Activated CD4-positive, CD25-positive, alpha-beta regulatory T cell treated with anti-CD3 and anti-CD28 coated beads, Interleukin-2, amount 50 U/mL, for 24 hours (primary cell): ENCODE measurements at places on chromosomes 6 and 20.

- ATAC-seq = no peak
Observed at GRCh38 chr6:12516070-12516469, 200.5 kb upstream of the PHACTR1 start.

GRCh38 chr6:1625794-1626435 is 16.2 kb downstream of the FOXC1 start:
- ATAC-seq = no peak

DNA sequence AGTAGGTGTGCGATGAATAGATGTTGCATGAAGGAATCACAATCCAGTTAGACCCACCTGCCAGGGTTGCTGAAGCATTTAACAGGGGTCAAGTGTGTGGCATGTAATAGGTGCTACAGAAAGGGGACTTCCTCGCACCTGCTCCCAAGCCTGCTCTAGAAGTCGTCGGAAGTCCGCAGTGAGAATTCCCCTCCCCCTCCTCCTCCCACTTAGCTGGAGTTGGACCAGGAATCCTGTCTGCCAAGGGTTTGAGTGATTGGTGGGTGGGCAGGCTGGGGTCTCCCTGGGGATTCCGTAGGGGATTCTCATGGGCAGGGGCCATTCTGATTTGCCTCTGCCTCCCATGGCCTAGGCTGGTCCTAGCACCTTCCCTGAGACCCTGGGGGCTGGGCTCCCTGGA is 10.3 kb downstream of the SCRT2 start:
- ATAC-seq = no peak

- no peak for ATAC-seq
Observed at GRCh38 chr6:43058531-43058930, 703 bp downstream of the MRPL2 start.

DNA sequence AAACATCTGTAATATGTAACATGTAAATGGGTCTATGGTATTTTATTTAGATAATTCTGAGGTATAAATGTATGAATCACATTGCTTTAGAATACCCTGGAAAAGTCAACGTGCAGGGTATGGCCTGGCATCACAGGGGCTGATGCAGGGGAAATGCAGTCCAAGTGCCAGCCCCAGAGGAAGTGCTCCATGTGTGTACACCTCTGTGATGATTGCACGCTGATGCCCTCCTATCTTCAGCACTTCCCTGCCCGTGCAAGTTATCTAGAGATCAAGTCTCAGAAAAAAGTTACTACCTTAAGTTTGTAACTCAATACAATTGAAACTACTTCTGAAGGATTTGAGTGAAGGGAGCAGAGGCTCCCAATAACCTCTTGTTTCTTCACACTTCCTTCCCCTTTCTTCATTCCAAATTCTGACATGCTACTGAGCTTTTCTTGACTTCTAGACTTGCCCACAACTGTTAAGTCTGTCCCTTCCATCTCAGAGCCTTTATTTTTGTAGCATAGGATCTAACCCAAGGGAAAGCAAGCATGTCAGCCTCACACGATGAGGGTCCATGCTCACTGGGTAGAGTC is 2.2 kb downstream of the SMLR1 start:
- ATAC-seq = no peak

- ATAC-seq = peak; percentile 84
Observed at GRCh38 chr20:25750765-25751696, 54.4 kb upstream of the ZNF337 start.

GRCh38 chr20:15162079-15162647 is 824.8 kb upstream of the FLRT3 start:
- ATAC-seq = no peak

GRCh38 chr6:16332175-16332542 is 93.8 kb downstream of the GMPR start:
- ATAC-seq = peak; percentile 98

DNA sequence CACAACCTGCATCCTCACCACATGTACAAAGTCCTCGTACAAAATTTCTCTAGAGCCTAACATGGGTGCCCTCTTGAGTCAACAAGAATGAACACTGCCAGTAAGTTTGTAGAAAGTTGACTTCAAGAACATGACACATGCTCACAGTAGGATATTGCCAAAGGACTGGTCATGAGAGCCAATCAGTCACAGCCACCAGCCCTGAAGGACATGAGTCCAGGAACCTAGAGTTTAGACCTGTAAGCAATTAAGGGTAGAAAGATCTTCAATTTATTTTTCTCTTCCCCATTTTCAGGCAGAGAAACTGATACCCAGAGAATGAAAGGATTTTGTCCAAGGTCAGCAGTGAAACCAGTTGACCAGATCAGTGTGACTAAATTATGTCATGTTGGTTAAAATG is 96.1 kb downstream of the MAFB start:
- ATAC-seq = no peak

DNA sequence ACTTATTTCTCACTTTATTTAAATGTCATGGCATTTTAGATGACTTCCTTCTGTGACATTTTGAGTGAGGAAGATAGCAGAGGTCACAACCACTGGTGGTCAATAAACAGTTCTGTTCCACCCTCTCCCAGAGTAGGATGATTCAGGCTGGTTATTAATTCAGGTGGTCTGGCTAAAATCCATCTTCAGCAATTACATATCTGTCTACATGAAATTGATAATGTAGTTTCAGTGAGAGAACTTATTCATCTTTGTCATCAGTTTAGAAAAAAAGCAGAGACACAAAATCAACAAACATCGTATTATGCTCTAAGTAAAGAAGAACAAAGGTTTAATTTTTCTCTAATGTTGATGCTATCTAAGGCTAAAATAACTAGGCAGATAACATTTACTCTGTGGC is 525.5 kb downstream of the TENT5A start:
- ATAC-seq = no peak

DNA sequence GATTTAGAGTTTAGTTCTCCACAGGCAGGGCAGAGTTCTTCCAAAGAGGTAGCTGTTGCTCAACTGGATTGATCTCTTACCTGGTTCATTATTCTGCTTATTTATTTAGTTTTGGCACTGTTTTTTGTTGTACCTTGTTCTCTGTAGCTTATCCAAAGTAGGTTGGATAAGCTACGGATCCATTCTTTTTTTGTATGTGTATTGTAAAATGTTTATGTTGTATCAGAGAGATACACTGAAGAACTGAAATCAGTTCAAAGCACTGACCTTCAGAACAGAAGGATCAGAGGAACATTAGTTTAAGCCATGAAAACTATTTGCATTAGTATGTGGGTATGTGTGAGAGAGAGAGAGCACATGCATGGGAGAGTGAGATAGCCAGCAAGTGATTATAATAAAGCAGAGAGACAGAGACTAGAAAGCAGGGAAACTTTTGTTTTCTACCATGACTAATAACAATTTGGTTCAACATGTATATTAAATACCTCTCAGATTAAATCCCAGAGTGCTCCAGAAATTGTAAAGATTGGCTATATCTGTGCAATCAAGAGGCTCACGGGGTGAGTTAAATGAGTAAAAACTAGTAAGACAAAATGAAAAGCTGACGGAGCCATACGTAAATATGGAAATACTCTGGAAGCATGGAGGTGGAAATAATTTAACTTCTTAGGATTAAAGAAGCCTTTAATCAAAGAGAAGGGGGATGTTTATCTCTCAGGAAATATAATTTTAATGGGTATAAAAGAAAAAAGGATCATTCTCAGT is 40.2 kb downstream of the ITCH start:
- ATAC-seq = no peak

GRCh38 chr20:12882832-12883506 is 125.8 kb upstream of the SPTLC3 start:
- no peak for ATAC-seq

DNA sequence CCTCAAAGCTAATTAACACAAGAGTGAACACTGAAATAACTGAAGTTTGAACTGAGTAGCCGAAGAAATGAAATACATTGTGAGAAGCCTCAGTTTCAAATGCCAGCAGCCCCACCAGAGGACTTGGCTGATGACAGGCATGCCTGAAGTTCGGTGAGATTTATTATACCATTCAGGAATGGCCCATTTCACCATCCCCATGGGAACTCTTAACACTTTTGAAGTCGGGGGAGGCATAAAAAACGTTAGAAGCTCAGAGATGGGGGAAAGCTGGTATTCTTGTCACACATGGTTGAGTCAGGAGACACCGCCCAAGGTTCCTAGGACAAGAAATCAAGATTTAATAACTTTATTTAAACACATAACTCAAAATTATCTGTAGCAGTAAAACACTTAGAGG is 17.6 kb upstream of the SLC22A3 start:
- ATAC-seq = no peak

DNA sequence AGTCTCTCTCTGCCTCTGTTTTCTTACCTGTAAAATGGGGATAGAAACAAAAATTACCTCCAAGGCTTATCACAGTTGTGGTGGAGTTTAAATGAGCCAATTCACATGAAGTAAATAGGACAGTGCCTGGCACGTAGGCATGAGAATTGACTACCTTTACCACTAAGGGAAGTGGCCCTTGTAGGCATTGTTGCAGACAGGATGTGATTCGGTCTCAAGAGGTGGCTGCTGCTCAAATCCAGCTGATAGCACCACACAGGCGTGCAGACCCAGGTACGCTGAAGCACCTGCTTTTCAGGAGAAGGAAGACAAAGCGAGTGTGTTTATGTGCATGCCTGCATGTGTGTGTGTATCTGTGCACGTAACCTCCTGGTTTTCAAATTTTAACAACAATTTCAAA is 108.6 kb downstream of the EYA2 start:
- no peak for ATAC-seq

- ATAC-seq = peak; percentile 33
Observed at GRCh38 chr20:23668477-23668951, 20.3 kb downstream of the CST4 start.

DNA sequence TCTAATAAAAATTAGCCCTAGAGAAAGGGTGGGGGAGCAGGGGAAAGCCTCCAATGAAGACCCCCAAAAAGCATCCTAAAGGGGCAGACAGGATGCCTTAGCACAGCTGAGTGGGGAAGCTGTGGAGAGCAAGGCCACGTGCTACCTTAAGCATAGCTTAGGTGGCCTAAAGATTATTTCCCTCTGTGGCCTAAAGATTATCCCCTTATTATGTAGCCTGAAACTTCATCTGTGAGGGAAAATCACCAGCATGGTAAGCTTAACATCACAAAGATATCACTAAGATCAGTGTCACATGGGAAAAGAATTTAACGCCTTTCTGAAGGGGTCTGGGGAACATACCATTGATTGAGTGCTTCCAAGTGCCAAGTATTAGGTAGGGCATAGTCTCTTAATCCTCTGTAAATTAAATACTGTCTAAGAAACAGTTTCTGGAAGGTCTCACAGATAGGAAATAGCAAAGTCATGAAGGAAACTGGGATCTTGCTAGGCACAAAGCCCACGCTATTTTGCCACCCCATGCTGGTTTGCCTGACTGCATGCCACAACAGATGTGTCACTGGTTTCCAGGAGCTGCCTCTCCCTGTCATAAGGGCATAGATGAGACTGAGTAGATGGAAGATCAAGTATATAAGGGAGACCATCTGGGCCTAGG is 170.0 kb downstream of the HACE1 start:
- no peak for ATAC-seq

GRCh38 chr6:162690158-162690557 is 37.4 kb downstream of the PRKN start:
- ATAC-seq = no peak

DNA sequence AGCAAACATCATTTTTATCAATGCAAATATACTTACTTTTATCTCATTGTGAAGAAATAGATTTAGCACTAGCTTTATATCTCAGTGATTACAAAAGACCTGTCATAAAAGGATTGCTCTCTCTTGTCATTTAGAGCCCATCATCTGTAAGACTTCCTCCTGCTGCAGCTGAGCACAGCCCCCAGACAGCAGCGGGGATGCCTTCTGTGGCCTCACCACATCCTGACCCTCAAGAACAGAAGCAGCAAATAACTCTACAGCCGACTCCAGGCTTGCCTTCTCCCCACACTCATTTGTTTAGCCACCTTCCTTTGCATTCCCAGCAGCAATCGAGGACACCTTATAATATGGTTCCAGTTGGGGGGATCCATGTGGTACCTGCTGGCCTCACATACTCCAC is 127.0 kb upstream of the EDN1 start:
- peak; percentile 53 for ATAC-seq
